ENCODE measurements at places on chromosomes 11 and 22.
A peak's percentile ranks its signal among the peaks of the same experiment; 100 is the strongest.

DNA sequence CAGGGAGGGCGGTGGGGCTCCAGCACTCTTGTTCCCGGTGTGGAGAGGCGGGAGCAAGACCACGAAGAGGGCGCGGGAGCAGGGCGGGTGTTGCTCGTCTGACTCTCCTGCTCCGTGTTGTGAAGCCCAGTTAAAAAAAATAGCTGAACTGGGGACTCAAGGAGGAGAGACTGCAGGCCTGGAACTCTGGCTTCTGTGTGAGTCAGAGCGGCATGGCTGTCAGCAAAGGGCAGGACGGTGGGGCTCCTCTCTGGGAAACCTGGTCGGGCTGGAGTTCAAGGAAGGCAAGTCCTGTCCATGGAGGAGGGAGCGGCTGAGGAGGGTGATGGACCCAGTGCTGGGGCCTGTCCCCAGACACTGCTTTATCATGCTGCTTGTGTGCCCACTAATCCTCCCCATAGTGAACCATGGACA lies 152.3 kb downstream of the FEZ1 start:
- no peak for DNase-seq

DNA sequence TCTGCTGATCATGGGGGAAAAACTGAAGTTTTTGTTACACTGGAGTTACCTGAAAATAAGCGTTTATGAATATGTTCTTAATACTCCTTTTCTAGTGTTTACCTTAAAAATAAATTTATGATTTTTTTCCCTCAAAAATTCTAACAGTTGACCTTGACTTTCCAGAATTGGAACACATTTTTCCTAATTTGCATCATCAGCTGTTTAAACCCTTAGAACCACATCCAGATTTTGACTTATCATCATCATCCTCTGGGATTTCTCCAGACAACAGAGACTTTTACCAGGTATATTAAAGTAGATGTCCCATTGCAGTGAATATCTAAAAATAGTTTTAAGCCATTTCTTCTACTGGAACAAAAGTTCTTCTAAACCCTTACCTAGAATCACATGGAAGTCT lies 17.2 kb downstream of the TAF1D start:
- no peak for DNase-seq

DNA sequence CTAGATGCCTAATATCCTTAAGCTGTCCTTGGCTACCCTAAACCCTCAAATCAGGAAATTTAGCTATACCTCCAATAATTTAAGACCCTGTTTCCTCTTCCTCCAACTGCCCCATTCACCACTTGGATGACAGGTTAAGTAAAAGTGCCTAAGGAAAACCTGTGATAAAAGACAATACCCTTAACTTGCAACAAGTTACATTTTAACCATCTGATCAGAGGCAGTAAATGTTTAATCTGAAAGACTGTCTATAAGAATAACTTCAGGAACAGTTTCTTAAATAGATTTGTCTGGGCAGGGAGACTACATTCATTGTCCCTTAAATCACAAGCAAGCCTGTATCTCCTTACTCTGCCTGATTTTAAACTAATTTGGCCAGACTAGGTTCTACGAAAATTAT lies 129.1 kb downstream of the APOL5 start:
- no peak for DNase-seq

DNA sequence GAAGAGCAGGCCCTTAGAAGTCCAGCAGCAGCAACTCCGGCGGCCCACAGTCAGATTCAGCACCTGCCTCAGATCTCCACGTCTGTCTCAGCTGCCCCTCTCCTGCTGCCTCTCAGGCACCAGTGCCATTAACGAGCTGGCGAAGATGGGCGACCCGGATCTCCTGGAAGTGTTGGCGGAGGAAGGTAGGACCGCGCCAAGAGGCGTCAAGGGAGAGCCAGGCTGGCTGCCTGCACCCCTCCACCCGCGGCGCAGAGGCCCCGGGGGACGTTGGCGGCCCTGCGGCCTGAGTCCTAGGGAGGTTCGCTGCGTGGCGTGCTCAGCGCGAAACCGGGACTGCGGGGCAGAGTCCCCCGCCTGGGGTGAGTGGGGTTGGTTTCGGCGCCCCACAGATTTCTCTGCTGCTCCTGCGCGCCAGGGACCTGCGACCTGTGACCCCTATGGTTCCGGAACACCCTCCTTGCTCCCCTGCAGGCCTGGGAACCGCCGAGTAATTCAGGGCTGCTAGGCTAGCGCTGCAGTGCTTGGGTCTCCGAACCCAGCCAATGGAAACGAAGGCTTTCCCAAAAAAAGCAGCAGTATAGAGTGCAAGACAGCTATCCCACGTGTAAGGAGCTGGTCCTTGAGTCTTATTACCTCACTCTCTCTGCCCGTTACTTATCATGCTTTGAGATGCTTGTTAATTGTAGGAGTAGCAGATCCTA lies 615 bp downstream of the ANO5 start:
- peak; percentile 55 for DNase-seq

- no peak for DNase-seq
Measured at GRCh38 chr22:35554297-35554845, 13.7 kb downstream of the RASD2 start.

DNA sequence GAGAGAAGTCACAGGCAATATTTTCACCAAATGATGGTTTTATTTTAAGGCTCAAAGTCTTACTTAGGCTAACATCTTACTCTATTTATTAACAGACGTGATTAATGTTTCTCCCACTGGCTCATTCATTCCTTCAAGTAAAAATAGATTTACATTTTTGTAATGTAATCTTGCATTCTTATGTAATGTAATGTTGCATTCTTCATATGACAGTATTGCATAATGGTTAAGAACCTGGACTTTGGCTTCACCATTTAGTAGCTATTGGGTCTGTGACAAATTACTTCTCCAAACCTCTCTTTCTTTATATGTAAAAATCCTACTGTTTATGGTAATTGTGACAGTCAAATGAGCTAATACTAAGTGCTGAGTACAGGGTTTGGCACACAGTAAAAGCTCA lies 3.3 kb upstream of the DIXDC1 start:
- no peak for DNase-seq

- no peak for DNase-seq
Measured at GRCh38 chr11:216081-216974, 8.8 kb downstream of the RIC8A start.

- DNase-seq: no peak
Measured at GRCh38 chr22:30601464-30601863, 5.5 kb upstream of the TCN2 start.

GRCh38 chr22:47197773-47198500 lies 435.5 kb downstream of the TBC1D22A start:
- DNase-seq: no peak

- DNase-seq: no peak
Measured at GRCh38 chr11:103618528-103618927, 417.9 kb upstream of the DDI1 start.

DNA sequence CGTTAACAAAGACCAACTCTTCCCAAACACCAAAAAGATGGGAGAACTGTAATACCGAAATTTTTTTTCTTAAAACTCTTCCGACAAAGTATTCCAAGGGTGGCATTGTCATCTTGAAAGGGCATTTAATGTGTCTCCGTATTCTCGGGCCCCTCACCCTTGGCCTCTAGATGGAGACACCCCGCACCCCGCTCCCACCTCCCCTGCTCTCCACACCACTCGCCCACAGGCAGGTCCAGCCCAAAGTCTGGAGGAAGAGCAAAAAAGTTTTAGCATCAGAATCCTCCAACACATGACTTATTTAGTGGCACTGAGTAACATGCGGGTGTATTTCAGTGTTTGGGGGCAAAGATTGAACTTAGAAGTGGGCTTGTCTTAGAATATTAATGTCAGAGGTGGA lies 20.7 kb downstream of the SPATA19 start:
- DNase-seq: no peak

- DNase-seq: no peak
Measured at GRCh38 chr22:37298748-37299495, 16.6 kb downstream of the CYTH4 start.

GRCh38 chr22:16601437-16602223 lies 9.0 kb upstream of the CCT8L2 start:
- DNase-seq: no peak

Measured in NCI-H2171 treated with DMSO at 0.1 percent for 48 hours (cell line).